ENCODE measurements at places on chromosomes 5 and 9.

DNA sequence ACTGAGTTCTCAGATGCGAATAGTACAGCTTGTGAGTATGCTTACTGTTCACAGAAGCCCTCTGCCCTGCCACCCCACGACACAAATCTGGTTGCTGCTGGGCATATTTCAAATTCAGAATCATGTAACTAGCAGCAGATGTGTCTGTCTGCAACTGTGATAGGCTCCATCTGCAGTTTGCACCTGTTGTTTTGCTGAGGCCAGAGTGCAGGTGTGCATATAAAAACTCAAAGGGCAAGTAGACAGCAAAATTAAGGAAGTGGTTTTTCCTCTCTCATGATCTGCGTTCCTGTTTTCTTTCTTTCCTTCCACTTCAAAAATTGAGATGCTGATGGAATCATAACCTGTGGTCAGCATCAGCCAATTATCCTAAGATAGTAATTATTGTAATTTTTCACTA, 1000.5 kb downstream of the PTPRD start:
- no peak for DNase-seq

DNA sequence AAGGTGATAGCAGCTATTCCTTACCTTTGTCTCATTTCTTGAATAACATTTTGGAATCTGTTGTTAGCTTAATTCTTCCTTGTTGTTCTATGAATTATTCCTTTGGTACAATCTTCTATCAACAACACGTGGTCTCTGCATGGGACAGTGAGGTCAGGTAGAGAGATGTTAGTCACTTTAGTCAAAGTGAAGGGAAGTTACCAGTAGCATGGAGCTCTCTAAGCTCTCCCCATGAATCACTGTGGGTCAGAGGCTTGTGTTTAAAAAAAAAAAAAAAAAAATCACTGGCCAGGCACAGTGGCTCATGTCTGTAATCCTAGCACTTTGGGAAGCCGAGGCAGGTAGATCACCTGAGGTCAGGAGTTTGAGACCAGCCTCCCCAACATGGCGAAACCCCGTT, 116.0 kb downstream of the GOLPH3 start:
- DNase-seq = no peak

DNA sequence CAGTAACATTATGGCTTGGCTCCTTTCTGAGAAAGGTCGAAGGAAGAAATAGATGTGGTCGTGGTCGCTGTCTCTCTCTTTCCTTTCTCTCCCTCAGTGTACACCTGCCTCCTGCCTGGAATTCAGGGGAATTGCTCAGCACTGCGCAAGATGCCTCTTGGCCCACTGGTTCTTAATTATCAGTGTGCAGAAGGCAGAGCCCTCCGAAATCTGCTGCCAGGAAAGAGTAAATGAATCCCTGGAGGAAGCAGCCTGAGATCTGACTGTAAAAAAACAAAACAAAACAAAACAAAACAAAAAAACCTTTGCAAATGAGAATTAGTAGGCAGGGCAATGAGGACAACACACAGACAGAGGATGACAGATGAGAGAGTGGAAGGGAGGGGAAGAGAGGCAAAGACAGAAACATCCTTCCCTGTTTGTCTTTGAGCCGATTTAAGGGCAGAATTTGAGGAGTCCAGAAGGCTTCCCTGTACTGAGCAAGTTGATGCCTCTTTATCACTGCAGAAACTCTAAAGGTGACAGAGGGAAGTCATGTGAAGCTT, 113.8 kb upstream of the PUM3 start:
- DNase-seq = no peak

- DNase-seq = no peak
Measured at GRCh38 chr9:83307066-83307724, 231.0 kb downstream of the FRMD3 start.

DNA sequence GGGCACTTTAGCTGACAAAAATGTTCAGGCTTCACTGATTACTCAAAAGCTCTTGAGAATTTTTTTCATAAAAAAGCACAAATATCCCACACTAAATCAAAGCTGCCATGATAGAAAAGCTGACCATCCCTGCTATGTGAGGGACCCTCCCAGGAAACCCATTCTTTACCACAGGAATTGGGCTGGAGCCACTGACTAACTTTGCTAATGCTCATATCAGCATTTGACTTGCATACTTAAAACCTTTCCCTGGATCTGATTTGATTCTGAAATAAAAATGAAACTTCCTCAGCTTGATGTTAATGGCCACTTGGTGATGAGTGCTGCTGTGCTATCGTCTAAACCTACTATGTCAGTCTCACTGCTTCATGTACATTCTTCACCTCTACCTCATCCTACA, 243.6 kb downstream of the PRELID2 start:
- no peak for DNase-seq

Measured in caudate nucleus (tissue), 63 donors.